ENCODE measurements at places on chromosomes 11 and 22.

- no peak for DNase-seq
These were observed 92.6 kb downstream of the KIAA1671 start for GRCh38 chr22:25045159-25045558.

- DNase-seq = no peak
These were observed 7.7 kb downstream of the TNNT3 start for GRCh38 chr11:1927026-1927847.

GRCh38 chr11:64095273-64095817, 59.6 kb downstream of the FLRT1 start:
- no peak for DNase-seq

DNA sequence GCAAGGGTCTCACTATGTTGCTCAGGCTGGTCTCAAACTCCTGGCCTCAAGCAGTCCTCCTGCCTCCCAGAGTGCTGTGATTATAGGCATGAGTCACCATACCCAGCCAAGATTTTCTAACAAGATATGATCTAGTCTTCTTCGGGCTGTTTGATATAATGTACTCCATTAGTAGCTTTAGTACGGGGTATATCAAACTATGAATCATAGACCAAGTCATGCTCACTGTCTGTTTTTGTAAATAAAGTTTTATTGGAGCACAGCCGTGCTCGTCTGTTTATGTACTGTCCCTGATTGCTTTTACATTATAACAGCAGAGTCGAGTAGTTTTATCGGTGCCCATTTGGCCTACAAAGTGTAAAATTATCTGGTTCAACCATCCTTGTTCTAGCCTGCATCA, 43.9 kb upstream of the GRIK4 start:
- no peak for DNase-seq

- no peak for DNase-seq
These were observed 9.9 kb downstream of the NDUFV1 start for GRCh38 chr11:67616431-67617242.

GRCh38 chr11:75422248-75423231, 10.5 kb downstream of the KLHL35 start:
- no peak for DNase-seq

GRCh38 chr22:44362249-44363012, 49.7 kb upstream of the SHISAL1 start:
- DNase-seq = no peak

DNA sequence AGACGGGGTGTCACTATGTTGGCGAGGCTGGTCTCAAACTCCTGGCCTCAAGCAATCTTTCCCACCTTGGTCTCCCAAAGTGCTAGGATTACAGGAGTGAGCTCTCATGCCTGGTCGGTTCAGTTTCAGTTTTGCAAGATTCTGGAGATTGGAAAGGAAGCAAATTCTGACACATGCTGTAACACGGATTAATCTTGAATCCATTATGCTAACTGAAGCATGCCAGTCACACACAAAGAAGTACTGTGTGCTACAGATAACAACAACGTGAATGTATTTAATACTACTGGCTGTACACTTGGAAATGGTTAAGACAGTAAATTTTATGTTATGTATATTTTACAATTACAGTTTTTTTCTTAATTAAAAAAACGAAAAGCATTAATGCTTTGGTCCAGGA, 107.6 kb downstream of the MED15 start:
- DNase-seq = no peak

GRCh38 chr22:37148031-37148651, 1.6 kb downstream of the IL2RB start:
- DNase-seq = peak; percentile 59

GRCh38 chr22:37235897-37236607, 8.0 kb downstream of the RAC2 start:
- no peak for DNase-seq

DNA sequence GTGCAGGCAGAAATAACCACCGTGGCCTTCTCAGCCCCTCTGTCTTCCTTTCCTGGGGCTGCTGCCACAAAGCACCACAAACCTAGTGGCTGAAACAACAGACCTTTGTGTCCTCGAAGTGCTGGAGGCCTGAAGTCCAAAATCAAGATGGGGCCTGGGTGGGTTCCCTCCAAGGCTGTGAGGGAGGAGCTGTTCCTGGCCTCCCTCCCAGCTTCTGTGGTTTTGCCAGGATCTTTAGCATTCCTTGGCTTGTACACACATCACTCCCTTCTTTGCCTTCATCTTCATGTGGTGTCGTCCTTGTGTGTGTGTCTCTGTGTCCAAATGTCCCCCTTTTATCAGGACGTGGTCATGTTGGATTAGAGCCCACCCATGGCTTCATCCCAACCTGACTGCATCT, 29.0 kb upstream of the PARVG start:
- DNase-seq = no peak

DNA sequence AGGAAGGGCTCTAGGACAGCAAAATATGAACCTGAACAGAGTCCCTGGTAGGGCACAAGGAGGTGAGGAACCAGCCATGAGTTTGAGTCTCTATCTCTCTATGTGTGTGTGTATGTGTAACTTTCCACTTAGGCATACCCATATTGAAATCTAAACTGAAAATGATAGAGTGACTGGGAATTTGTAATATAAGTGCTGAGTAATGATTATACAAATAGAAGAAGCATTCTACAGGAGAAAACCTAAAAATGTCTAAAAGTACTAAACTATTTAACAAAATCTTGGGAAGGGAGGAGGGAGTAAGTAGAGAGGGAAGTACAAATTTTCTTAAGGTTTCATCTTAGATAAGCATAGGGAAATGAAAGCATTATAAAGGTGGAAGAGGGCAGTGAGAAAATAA, 97.1 kb upstream of the ZC3H12C start:
- DNase-seq = no peak

DNA sequence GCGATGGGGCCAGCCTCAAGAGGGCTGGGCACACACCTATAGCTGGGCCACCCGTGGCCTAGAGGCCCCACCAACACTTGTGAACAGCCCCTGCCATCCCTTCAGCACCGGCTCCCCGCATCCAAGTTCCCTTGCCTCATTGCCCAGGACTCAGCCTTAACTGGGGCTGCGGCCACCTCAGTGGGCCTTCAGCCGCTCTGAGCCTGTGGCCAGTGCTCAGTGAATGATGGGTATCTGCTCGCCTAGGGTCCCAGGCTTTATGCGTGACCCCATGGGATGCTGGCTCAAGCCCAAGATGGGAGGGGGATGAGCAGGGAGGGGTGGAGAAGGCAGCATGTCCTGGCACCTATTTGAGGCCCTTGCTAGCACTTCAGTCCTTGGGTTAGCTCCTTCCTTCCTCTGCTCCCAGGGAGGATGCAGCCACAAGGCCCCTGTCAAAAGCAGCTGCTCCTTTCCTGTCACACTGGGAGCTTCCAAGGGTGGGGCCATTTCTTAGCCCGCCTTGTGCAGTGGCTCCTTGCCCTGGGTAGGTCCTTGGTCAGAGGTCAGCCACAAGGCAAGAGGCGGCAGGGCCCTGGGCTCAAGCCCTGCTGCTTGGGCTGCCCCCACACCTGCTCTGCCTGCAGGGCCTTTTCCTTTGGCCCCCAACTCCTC, 31.8 kb downstream of the GNAZ start:
- no peak for DNase-seq

DNA sequence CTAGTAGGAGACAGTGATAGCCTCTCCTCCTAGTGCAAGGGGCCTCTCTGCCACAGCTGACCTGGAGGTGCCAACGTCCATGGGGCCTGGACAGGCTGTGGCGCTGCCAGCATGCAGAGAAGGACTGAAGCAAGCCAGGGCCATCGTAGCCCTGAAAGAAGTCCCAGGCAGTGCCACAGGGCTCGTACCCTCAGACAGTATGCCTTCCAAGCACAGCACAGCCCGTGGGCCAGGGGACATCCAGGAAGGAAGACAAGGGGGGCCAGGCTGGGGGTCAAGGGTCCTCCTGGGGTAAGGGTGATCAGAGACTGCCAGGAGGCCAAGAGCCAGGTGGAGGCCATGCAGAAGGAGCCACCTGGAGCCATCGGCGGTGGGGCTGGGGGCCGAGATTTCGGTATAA, 20.4 kb upstream of the MOB2 start:
- DNase-seq = no peak

- no peak for DNase-seq
These were observed 39.3 kb upstream of the SOX6 start for GRCh38 chr11:16395601-16396000.

DNA sequence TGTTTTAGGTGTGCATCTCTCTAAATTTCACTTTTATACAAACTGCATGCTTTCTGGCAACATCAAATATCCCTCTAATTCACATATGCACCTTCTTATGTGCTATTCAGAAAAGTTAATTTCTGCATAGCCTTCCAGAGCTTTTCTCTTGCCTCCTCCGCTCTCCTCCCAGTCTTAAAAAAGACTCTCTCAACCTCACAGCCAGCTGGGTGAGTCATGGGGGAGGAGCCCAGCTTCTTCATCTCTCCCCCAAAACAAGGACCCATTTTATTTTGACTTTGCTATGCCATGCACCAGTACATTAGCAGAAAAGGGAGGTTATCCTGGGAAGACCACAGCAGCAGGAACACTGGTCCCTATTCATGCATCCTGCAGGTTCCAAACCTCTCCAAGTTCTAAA, 234.4 kb downstream of the KCNA4 start:
- no peak for DNase-seq

DNA sequence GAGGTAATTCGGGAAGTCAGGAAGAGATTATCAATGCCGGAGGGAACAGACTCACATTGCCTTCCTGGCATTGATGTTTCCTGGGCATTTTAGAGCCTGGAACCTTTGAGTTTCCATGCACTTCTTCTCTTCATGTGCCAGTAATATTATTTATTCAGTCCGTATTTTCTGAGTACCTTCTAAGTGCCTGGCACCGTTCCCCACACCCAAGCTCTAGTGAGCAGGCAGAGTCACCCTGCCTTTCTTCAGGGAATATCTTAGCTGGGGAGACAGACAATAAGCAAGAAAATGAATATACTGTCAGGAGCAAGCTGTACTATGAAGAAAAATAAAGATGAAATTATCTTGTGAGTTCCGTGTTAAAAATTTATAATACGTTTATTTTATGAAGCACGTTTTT, 136.2 kb upstream of the SEZ6L start:
- no peak for DNase-seq

GRCh38 chr22:25896592-25896991, 154.6 kb downstream of the MYO18B start:
- DNase-seq = no peak

DNA sequence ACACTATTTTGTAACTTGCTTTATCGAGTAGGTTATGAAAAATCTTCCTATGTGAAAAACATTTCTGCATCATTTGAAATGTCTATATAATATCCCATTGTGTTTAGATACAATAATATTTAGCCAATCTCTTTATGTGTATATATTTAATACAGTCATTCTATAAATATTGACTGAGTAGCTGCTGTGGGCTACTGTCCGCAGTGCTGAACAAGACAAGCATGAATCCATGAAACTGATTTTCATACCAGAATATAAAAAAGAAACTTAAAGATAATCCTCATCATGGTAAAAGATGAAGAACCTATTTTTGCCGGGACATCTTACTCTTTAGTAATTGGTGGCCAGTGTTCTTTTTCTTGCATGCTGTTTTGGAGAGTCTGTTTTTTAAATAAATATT, 3.6 kb downstream of the PPARA start:
- DNase-seq = no peak

DNA sequence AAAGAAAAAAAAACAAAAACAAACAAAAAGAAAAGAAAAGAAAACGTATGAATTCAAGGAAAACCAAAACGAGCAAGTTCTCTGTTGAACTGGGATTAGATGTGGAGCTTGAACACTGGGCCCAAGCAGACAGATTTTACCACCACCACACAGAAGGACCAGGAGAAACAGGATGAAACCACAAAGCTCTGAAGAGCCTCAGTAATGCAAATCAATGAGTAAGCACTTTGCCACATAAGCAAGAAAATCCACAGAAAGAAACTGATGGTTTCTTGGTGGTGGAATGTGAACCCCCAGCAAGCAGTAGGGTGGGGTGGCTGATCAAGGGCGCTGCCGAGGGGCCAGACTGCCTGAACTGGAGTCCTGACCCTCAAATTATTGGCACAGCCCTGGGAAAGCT, 50.9 kb upstream of the NFRKB start:
- DNase-seq = no peak

- DNase-seq = no peak
These were observed 40.3 kb upstream of the CYP2D6 start for GRCh38 chr22:42170946-42171345.

GRCh38 chr11:69196783-69197169, 41.0 kb downstream of the SMIM38 start:
- DNase-seq = no peak

GRCh38 chr11:13321431-13321830, 43.8 kb downstream of the BMAL1 start:
- no peak for DNase-seq

- DNase-seq = peak; percentile 94
These were observed 48.1 kb upstream of the GRAMD1B start for GRCh38 chr11:123381817-123382554.

GRCh38 chr11:61961570-61962212, 5.7 kb downstream of the FTH1 start:
- DNase-seq = no peak

DNA sequence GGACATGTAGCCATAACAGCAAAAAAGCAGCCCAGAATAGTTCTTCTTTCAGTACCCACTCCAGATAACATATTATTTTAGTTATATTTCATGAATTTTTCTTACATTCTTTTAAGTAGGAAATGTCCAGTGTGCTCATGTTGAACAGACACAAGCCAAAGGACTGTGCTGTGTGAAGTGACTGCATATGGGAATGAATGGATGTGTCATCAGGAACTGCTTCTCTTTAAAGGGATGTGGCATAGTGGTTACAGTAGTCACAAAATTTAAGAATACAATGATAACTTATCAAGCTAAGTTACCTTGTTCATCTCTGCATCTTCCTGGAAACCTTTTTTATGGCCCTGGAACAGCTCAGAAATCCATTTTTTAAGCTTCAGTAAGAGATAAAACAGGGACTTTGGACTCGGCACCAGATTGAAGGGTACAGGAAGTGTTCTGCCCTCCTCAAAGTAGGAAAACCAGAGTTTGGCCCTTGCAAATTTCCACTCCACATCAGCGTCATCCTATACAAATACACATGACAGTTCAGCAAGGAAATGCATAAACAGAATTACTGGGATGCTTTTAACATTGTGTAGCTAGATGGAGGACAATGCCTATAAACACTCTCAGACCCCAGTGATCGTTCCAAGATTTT, 112.8 kb downstream of the TRPC6 start:
- DNase-seq = no peak

- no peak for DNase-seq
These were observed 31.6 kb upstream of the CRYBB3 start for GRCh38 chr22:25167834-25168601.

DNA sequence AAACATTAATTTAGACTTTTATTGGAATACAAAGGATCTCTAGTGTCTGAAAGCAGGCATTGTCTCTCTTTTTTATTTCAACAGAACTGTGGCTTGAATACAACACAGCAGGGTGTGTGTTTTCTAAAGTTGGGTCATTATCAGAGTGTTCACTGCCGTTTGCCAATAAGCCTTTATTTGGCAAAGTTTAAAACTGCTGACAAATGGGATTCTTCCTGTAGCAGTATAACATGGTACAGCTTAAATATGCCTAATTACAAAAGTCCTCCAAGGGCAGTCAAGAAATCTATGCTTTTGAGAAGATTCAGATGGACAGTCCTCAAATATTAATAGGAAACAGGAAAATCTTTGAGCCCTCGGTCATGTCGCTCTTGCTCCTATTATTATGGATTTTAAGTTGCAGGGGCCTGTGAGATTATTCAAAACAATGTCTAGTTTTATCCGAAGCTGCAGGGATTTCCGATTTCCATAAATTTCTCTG, 199.9 kb downstream of the MAML2 start:
- DNase-seq = no peak
